ENCODE measurements at places on chromosomes 1 and 21.
A peak's percentile ranks its signal among the peaks of the same experiment; 100 is the strongest.

DNA sequence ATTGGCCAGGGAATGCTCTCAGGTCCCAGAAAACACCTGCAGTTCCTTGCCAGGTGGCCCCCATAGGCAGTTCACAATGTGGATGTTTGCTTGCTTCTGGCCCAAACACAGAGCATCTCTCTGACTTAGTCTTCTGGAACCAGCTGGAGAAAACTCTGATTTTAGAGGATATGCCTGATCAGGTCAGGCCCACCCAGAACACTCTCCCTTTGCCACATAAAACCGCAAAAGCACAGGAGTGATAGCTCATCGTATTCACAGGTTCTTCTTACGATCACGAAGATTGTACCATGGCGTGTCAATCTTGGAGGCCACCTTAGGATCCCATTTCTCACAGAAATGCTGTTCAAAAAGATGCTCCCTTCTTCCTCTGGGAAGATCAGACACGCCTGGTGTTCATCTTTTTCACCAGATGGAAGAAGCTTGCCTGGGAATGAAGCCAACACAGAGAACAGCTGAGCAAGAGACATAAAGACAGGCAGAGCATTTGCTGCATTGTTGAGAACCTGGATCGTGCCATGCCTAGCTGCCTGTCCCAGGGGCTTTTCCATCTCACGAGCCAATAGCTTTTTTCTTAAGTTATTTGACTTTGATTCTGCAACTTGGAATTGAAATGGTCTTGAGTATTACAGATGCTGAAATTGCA is 11.6 kb upstream of the CD247 start:
- no peak for DNase-seq

- no peak for DNase-seq
Measured at GRCh38 chr21:41359286-41359685, 2.5 kb upstream of the MX2 start.

DNA sequence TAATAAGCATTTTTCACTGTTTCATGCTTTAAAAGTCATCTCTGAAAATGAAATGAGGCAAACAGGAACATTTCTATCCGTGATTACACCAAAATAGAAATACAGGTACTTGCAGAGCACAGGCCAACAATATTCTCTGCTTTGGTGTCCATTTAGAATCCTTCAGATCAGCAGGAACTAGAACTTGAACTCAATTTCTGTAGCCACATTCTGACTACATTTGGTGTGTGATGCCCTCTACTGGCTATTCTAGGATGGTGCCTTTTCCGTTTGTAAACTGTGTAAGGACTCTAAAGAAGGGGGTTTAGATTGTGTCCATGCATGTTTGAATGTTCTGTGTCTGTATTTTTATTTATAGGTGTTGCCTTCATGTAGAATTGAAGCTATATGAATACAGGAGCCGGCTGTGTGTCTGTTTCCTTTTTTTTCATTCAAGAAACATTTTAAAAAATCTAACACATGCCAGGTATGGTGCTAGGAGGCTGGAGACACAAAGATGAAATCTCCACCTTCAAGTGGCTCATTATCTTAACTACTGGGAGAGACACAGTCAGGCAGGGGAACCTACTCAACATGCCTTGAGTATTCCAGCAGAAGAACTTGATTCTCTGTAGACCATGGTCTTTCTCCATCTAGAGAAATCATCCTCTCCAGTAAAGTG is 7.6 kb upstream of the ZNF326 start:
- DNase-seq = peak; percentile 40

DNA sequence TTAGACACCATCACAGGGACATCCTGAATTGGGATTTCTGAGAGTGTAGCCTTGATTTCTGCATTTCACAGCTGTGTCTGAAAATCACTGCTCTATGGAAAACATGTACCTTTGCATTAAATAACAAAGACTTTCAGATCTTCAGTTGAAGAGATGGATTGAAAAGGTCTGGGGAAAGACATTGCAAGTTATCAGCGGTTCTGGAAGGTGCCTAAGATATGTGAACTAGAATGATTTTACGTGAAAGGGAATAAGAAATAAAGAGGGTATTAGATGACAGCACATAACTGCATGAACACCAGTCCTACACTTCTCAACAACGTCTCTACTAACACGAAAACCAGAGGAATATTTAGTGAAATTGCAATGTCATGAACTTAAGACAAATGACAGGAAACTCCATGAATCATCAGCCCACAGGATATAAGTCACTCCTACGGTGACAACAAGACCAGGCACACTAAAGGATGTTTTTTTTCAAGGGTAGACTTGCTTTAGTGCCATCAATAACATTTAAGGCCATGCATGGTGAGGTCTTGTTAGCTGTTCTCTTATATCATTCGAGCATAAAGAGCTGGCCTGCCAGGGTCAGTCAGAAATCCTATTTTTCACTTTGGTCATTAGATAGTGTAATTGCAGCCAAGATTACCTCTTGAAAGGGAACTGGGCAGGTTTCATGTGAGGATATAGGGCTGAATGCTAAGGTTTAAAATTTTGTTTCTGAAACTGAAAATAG is 283.1 kb downstream of the GRIK1 start:
- no peak for DNase-seq

DNA sequence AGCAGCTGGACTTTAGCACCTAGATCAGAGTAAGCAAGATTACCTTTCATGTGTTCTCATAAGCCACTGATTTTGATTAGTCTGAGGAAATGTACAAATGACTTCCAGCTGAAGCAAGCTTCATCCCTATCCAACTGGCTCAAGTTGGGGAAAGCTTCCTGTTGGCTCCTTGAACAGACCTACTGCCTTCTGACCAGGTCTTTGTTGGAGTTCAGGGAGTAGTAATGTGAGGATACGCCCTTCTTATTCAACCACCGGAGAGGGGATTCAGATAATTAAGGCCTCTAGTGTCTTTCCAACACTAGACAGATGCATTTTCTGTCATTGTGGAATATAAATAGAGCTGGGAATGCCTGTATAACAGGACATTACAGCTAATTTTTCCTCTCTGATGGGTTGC is 268.9 kb downstream of the TGFB2 start:
- DNase-seq = no peak

GRCh38 chr1:226429858-226430715 is 22.2 kb upstream of the PARP1 start:
- DNase-seq = no peak

GRCh38 chr1:36776948-36777831 is 257.1 kb downstream of the GRIK3 start:
- DNase-seq = no peak

- no peak for DNase-seq
Measured at GRCh38 chr1:21524220-21524619, 15.0 kb downstream of the ALPL start.

GRCh38 chr1:197130677-197131304 is 15.7 kb downstream of the ASPM start:
- DNase-seq = no peak

DNA sequence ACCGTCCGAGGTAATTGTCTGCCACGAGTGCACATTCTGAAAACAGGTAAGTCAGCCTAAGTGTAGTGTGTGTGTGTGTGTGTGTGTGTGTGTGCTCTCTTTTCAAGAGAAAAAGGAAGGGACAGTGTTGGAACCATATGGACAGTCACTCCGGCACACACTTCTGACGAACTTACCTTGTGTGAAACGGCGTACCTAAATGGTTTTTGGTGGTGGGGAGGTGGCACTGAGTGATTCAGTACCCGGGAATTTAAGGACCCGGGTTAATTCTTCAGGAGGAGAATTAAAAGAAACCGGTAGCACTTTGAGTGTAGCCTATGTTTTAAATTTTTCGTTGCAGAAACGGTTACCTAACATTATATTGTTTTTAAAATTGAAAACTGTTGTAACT is 286 bp downstream of the ODR4 start:
- DNase-seq = no peak

- DNase-seq = no peak
Measured at GRCh38 chr1:41021526-41022308, at the start of gene SLFNL1. Gene SLFNL1, minus strand, starts transcription at chr1:41021725. Its CDS starts 1,065 bp downstream, at chr1:41020660.

DNA sequence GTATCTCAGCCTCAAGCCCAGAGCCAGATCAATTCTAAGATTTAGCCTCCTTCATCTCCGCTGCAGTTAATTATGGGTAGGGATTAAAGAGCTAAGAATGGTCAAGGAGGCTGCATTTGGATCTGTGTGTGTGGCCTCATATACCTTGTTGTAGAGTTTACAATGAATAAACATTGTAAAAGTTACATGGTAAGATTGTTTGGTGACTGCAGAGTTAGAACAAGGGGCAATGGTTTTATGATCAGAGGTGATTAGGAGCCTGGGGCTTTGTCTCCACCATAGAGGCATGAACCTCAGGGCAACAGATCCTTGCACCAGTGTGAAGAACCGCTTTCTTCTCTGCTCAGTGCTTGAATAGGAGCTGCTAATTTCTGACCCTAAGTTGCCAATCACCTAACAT is 77.0 kb upstream of the MARK1 start:
- no peak for DNase-seq

DNA sequence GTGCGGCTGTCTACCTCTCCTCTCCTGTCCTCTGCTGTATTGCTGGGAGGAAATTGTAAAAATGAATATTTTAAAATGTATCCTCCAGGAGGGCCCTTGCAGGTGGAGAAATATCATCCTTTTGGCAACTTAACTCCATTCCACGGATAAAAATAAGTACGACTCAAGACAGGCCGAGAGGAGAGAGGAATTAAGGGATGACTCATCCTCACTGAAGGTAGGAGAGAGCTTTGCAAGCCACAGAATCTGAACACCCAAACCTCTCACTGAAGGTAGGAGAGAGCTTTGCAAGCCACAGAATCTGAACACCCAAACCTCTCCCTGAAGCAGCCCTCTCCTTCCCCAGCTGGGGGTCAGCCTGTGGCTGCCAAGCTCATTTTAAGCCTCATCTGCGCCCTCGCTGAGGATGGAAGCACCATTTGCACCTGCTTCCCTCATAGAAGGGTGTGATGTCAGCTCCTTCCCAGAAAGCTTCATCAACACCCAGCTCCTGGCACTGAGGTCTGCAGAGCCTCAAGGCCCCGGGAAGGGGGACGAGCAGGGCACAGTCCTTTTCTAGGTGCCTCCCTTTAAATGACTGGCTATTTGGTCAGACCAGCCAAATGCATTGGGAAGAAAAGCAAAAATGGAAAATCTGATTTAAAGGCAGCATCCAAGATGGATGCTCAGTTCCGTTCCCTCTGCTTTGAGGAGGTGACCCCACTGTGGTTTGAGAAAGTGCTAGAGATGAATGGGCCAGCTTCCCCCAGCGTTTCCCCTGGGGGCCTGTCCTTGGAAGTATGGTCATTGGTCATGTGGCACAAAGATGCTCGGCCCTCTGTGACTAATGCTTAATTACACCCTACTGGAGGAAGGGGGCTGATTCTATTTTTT is 12.9 kb upstream of the SELENON start:
- no peak for DNase-seq

All from stimulated activated CD8-positive, alpha-beta memory T cell treated with anti-CD3 and anti-CD28 coated beads, Interleukin-4, amount 100 ng/mL, for 48 hours (primary cell).